ENCODE measurements at places on chromosomes 1 and 21. TPM values are rescaled to one million over a fixed set of nuclear protein-coding genes. Genes with fewer than 3 reads are reported as not detected.

DNA sequence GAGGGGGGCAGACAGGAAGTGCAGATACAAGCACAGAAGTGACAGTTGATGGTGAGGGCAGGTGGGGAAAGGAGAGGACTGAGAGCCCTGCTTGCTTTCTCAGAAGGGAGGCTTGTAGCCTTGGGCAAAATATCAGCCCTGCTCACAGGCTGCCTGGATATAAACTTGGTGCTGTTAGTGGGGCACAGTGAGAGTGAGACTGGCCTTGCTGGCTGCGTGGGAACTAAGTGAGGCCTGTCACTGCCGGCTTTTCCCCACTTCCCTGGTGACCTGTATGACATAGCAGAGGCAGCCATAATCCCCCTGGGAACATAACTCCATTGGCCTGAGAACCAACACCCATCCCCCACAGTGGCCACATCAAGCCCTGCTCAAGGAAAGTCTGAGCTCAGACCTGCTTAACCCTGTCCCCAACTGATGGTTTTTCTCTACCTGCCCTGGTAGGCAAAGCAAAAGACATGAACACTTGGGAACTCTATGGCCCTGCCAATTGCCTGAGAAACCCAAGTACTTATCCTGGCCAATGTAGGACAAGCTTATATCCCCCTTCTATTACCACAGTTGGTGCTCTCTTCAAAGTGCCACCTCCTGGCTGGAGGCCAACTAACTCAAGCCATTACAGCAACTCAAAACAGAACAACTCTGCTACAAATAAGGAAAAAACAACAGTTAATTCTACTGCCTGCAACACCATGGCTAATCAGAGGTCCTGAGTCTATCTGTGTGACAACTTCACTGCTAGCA lies 472.7 kb downstream of the PLPP3 start:
- no peak for DNase-seq

DNA sequence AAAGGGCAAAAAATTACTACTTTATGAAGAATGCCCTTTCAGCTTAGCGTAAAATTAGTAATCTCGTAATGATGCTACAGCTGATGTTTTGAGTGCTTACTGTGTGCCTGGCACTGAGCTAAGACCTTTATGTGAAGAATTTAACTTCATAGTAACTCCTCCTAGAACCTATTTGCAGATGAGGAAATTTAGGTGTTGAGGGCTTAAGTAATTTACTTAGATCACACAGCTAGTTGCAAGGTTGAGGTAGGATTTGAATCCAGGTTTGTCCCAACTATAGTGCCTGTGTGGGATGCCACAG lies 1.4 kb downstream of the ZMYM4 start:
- no peak for DNase-seq

DNA sequence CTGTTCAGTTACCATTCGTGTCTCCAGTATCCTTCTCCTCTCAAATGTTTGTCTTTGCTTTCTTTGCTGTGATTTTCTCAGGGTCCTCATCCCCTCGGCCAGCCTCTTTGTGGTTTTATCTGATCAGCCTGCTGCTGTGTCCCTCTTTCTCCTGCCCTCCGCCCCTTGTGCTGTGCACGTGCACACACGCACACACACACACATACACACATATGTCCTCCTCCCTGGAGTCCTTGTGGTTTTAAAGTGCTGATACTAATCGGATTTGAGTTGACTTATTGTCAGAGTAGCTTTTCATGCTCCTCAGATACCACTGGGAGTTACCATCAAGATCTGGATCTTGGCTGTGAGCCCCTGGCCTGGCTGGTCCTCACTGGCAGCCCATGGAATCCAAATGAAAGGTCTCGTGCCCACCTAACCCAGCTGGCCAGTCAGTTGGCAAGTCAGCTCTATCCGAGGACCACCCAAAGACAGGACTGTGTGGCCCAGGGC lies 34.1 kb downstream of the QSOX1 start:
- DNase-seq, result no peak

DNA sequence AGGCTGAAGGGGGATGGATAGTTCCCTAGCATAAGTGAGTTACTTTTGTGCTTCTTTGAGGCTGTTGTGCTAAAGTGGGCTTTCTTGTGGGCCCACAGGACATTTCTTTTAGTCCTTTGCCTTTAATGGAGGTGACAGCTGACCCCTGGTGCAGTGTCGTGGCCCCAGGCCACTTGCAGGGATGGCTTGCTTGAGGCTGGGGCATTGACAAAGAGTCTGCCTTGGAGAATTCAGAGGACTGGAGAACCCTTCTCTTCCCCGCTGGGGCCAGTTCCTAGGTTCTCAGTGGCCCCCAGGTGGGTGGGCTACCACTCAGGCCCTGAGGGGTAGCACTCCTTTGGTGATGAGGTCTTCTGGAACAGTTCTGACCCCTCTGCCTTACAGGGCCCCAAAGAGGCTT lies 12.8 kb downstream of the ABCG1 start:
- no peak for DNase-seq

DNA sequence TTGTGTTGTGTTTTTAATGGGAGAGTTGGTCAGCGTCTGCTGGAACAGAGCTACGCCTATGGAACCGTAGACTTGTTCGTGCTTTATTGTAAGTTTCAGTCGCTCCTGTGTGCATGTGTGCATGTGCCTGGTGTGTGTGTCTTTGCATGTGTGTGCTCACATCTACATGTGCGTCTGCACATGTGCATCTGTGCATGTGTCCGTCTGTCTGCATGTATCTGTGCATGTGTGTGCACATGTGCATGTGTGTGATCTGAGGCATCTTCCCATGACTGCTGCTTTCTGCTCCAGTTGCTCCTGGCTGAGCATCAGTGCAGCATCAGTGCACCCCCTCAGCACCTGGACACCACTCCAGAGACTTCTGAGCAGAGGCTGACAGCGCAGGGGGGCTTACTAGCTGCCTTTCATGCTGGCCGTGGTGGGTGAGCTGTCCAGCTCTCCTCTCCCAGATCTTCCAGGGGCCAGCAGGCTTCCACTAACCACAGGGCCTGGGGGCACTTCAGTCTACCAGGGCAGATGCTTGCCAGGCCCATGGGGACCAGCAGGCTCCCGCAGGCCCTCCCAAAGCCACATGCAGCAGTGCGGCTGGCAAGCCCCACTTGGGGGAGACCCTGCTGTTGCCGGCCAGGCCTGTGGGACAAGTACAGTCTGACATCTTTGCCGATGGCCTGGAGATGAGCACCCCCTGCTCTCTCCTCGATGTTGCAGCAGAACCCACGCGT lies 47.8 kb upstream of the PCBP3 start:
- no peak for DNase-seq

GRCh38 chr1:115782571-115783281 lies 14.2 kb upstream of the CASQ2 start:
- no peak for DNase-seq

GRCh38 chr1:201602413-201603265 lies 63.7 kb downstream of the NAV1 start:
- DNase-seq, result peak; percentile 65

DNA sequence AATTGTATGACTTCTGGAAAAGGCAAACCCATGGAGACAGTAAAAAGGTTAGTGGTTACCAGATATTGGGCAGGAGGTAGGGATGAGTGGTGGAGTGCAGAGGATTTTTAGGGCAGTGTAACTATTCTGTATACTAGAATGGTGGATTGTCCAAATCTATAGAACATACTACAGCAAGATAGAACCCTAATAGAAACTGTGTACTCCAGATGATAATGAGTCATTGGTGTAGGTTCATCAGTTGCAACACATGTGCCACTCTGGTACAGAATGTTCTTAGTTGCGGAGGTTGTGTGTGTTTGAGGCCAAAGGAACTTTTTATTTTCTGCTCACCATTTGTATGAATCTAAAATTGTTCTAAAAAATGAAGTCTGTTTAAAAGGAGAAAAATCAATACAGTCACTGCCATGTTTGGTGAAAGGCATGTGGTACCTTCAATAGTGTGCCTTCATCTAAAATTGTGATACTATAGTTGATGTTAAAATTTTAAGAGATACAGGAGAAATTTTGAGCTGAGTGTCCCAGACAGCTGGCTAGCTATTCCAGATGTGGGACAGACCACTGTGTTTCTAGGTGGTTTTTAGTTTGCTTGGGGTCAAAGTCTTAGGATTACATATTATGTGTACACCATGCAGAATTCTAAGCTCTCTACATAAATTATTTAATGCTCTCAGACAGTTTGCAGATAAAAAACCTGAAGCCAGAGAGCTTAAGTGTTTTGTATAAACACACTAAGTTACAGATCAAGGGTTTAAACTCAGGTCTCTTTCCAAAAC lies 150.5 kb downstream of the RPS6KC1 start:
- DNase-seq, result no peak

DNA sequence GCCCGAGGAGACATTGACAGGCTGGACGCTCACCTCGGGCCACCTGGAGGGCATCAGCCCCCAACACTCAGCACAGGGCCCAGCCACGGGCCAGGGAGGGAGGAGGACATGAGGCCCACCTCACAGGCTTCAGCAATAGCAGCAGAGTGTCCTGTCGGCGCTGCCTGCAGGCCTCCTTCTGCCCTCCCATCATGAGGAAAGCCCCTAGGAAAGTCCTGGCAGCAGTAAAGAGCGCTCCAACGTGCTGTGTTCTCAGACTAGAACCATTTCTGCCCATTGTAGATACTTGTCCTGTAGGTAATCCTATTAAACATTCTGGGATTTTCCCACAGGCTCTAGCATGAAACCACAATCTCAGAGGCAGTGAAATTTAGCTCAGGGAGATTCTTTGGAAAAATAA lies 62.0 kb upstream of the GALNT2 start:
- DNase-seq, result no peak

- DNase-seq, result no peak
These were observed 5.2 kb downstream of the ZDHHC18 start for GRCh38 chr1:26831546-26832248.

- no peak for DNase-seq
These were observed 286.1 kb downstream of the LRRIQ3 start for GRCh38 chr1:73911849-73912248.

RCSD1 gene
- total RNA-seq, result 6.9 TPM

CSF3R gene
- total RNA-seq, result 2.2 TPM

SLC9C2 gene
- 8.3 TPM for total RNA-seq

FCAMR gene
- total RNA-seq, result not detected

JAM2 gene
- 22.3 TPM for total RNA-seq

LCE1C gene
- not detected for total RNA-seq

ARHGEF11 gene
- 38.4 TPM for total RNA-seq

All from occipital lobe (tissue), 3 donors.